ENCODE measurements at places on chromosomes 2 and 18. TPM values are rescaled to one million over a fixed set of nuclear protein-coding genes. Genes with fewer than 3 reads are reported as not detected.

DNA sequence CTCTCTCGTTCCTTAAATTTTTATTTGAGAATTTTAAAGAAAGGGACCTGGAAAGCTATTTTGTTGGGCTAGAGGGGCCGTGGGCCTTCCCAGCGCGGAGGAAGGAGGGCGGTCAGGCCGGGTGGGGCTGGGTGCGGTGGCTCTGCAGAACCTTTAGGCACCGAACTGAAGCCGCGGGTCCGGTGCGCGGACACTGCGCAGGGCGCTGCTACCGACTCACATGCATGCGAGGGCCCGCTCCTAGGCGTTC, 1.6 kb upstream of the TWIST2 start:
- peaks cover 25% of the 10 kb centered on the region for H3K4me1 ChIP-seq
- H3K27ac ChIP-seq: no peak overlapping the region
- peaks cover 68% of the 10 kb centered on the region for H3K27me3 ChIP-seq

GRCh38 chr2:207200136-207200535, 34.4 kb upstream of the KLF7 start:
- DNase-seq: no peak
- no peak overlapping the region for H3K4me3 ChIP-seq
- no peaks in the 10 kb centered on the region for H3K27me3 ChIP-seq
- H3K27ac ChIP-seq: no peak overlapping the region
- no peaks in the 10 kb centered on the region for H3K36me3 ChIP-seq

- no peaks in the 10 kb centered on the region for H3K36me3 ChIP-seq
- H3K4me3 ChIP-seq: no peak within 1 kb of the TSS
- H3K27me3 ChIP-seq: no peaks in the 10 kb centered on the region
- no peak within 1 kb of the TSS for H3K27ac ChIP-seq
- no peak for DNase-seq
- H3K4me1 ChIP-seq: no peaks in the 10 kb centered on the region
These were observed at the start of gene PROM2 for GRCh38 chr2:95274291-95275150. Gene PROM2, plus strand, starts transcription at chr2:95274449. Its CDS starts 137 bp downstream, at chr2:95274586.

- no peak overlapping the region for H3K27ac ChIP-seq
- no peak overlapping the region for H3K4me3 ChIP-seq
- DNase-seq: no peak
- peaks cover 34% of the 10 kb centered on the region for H3K4me1 ChIP-seq
- H3K27me3 ChIP-seq: no peaks in the 10 kb centered on the region
These were observed 53.7 kb downstream of the EDAR start for GRCh38 chr2:108935271-108935741.

DNA sequence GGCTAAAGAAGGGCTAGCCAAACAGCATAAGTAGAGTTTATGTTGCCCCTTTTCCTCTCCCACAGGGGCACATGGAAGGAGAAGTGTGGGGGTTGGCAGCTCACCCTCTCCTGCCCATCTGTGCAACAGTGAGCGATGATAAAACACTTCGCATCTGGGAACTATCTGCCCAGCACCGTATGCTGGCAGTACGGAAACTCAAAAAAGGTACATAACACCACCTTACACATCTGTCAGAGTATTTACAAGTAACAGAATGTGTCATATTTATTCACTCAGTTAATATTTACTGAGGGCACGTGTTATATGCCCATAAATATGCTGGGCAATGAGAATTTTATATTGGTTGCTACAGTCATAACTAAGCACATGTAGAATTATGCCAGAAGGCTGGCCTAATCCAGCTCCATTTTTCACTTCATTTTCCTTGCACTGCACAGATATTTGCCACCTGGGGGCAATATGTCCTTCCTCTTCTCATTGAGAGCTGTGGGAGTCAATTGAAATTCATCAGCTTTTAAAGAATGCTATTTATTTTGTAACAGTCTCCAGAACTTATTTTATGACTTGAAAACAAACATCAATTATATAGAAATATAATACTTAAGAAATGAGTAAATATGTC, 150.6 kb downstream of the RTN4 start:
- peaks cover 2% of the 10 kb centered on the region for H3K36me3 ChIP-seq
- no peak overlapping the region for H3K27ac ChIP-seq
- no peak overlapping the region for H3K4me3 ChIP-seq
- H3K27me3 ChIP-seq: no peaks in the 10 kb centered on the region
- DNase-seq: peak; percentile 72

- H3K27ac ChIP-seq: peak overlapping the region; percentile 21
- DNase-seq: no peak
- H3K36me3 ChIP-seq: peaks cover 77% of the 10 kb centered on the region
- no peaks in the 10 kb centered on the region for H3K27me3 ChIP-seq
- peaks cover 34% of the 10 kb centered on the region for H3K4me1 ChIP-seq
These were observed 78.3 kb downstream of the POLR1A start for GRCh38 chr2:86027196-86027921.

The CMPK2 gene
- 3.7 TPM for polyA plus RNA-seq

DNA sequence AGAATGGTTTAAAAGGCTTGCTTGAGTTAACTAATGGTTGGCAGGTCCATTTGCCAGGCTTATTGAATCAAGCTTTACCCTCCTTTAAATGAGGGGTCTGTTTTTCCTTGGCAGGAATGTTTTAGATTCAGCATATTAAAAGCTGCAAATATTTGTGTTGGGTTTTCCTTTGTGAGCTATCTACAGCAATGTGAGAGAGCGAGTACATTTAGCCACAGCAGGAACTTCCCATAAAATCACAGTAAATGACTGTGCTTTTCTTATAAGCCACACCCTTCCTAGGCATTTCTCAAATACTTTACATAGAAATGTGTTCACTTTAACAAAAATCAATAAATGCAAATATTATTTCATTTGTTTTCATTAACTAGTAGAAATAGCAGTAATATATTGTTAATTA, 23.9 kb downstream of the CALCRL start:
- no peaks in the 10 kb centered on the region for H3K27me3 ChIP-seq
- H3K4me3 ChIP-seq: no peak overlapping the region
- no peak for DNase-seq
- H3K27ac ChIP-seq: no peak overlapping the region
- H3K4me1 ChIP-seq: no peaks in the 10 kb centered on the region

The BMP10 gene
- polyA plus RNA-seq: not detected

GRCh38 chr18:76121011-76121410, 374.0 kb downstream of the ZNF516 start:
- H3K27me3 ChIP-seq: no peaks in the 10 kb centered on the region
- peak; percentile 71 for DNase-seq
- H3K4me3 ChIP-seq: no peak overlapping the region
- no peaks in the 10 kb centered on the region for H3K36me3 ChIP-seq
- H3K4me1 ChIP-seq: peaks cover 8% of the 10 kb centered on the region
- H3K27ac ChIP-seq: peak overlapping the region; percentile 53

DNA sequence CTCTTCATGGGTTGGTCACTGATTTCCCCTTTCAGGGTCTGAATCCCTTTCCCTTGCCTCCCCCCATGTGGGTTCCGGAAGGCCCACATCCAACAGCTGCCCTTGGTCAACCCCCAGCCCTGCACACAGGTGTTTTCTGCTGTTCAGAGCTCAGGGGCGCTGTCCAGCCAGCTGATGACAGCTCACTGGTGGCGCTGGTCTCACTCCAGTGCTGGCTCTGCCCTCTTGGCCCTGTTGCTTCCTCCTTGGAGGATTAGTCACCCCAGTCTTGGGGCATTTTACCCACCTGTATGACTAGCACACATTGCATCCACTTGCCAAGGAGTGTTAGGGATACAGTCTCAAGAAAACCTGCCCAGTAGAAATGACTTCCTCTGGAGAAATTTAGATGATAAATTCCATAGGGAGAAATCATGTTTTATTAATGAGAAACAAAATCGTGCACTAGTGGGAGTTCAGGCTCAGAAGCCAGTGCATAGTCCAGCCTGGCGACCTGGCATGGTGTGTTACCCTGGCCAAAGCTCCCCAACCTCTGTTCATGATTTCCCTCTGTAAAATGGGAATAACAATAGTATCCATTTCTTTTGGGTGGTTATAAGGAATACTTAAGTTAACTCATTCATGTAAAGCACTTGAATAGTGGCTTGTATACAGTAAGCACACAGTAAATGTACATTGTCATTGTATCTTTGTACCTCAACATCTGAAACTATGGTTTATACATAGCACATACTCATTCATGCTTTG, 21.6 kb downstream of the CRIM1 start:
- no peaks in the 10 kb centered on the region for H3K36me3 ChIP-seq
- DNase-seq: no peak
- peaks cover 14% of the 10 kb centered on the region for H3K4me1 ChIP-seq
- H3K27me3 ChIP-seq: no peaks in the 10 kb centered on the region
- no peak overlapping the region for H3K27ac ChIP-seq

The RGPD4 gene
- 0.10 TPM for polyA plus RNA-seq

DNA sequence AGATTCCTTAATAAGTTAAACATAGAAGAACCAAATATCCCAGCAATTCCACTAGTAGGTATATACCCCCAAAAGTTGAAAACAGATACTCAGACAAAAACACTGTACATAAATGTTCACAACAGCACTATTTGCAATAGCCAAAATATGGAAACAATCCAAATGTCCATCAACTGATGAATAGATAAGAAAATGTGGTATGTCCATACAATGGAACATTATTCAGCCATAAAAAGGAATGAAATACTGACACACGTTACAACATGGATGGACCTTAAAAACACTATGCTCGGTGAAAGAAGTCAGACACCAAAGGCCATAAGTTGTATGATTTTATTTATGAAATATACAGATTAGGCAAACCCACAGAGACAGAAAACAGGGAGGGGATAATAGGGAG, 12.5 kb downstream of the TMEM178A start:
- no peaks in the 10 kb centered on the region for H3K27me3 ChIP-seq
- no peaks in the 10 kb centered on the region for H3K4me1 ChIP-seq
- H3K36me3 ChIP-seq: no peaks in the 10 kb centered on the region
- H3K27ac ChIP-seq: no peak overlapping the region
- DNase-seq: no peak

The MZT2B gene
- polyA plus RNA-seq: 149 TPM

The CRACDL gene
- 2.8 TPM for polyA plus RNA-seq

Data from muscle of leg (tissue), 16 donors.